ENCODE measurements at places on chromosomes 6 and 20. TPM values are rescaled to one million over a fixed set of nuclear protein-coding genes. Genes with fewer than 3 reads are reported as not detected.

The GRM1 gene
- total RNA-seq: 0.13 TPM

The PNPLA1 gene
- not detected for total RNA-seq

The ENPP5 gene
- not detected for total RNA-seq

The SRSF12 gene
- 8.3 TPM for total RNA-seq

Data from SJCRH30 (cell line).